ENCODE measurements at places on chromosomes 5 and 9.
A peak's percentile ranks its signal among the peaks of the same experiment; 100 is the strongest.

- DNase-seq = no peak
Observed at GRCh38 chr5:97363577-97363976, 180.5 kb upstream of the RIOK2 start.

- DNase-seq = peak; percentile 38
Observed at GRCh38 chr5:1800472-1801221, 560 bp upstream of the NDUFS6 start.

- DNase-seq = no peak
Observed at GRCh38 chr9:75372499-75373268, 284.4 kb downstream of the OSTF1 start.

- DNase-seq = no peak
Observed at GRCh38 chr9:92947268-92948037, at the start of gene FGD3. TSS of gene FGD3 (plus strand) at chr9:92947523. CDS start at chr9:92976257, 28,734 bp downstream.

DNA sequence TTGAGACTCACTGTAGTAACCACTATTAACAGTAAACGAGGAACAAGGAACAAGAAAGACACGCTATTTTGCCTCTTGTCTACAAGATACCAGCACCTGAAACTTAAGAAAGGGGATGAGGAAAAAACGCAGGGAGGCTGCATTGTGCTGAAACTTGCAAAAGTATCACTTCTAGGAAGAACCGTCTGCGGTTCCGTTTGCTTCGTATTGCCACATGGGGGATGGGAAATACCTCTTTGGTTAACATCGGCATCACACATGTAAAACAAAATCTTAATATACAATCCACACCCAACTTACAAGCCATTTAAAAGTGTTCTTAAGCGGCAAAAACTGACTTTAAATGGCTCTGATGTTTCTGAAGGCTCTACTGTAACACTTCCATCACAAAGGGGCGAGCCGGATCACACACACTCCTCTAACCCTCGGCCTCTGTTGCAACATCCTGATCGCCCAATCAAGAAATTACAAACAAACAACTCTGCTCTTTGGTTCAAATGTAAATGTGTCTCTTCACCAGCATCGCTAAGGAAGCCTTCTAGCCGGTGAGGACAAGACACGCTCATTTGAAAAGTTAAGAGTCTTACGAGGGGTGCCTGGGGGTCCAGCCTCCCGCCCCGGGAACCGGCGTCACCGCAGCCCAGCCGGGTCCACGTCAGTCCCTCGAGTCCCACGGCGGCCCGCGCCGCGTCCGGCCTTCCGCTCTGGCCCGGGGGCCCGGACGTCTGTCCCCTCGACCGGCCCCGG, 621 bp downstream of the SEC16A start:
- no peak for DNase-seq

GRCh38 chr5:10460252-10460906, 18.7 kb downstream of the ROPN1L start:
- peak; percentile 12 for DNase-seq

DNA sequence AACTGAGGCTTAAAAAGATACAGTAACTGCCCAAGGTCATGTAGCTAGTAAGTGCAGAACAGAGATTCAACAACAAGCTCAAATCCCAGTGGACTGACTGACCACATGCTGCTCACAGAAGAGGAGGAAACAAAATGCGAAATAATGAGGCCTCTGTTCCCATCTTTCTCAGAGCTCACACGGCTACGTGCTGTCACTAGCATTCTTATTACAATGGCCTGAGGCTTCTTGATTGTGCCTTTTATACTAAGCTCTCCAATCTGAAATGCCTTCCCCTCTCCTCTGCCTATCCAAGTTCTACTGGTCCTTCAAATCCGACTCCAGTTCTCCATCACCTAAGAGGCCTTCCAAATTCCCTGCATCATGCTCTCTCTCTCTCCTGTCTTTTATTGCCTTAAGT, 26.0 kb downstream of the SGTB start:
- DNase-seq = no peak

GRCh38 chr5:37198842-37199241, 50.3 kb downstream of the CPLANE1 start:
- no peak for DNase-seq

- no peak for DNase-seq
Observed at GRCh38 chr5:124908581-124909451, 162.4 kb upstream of the ZNF608 start.

- DNase-seq = no peak
Observed at GRCh38 chr9:2396622-2397285, 224.8 kb upstream of the VLDLR start.

DNA sequence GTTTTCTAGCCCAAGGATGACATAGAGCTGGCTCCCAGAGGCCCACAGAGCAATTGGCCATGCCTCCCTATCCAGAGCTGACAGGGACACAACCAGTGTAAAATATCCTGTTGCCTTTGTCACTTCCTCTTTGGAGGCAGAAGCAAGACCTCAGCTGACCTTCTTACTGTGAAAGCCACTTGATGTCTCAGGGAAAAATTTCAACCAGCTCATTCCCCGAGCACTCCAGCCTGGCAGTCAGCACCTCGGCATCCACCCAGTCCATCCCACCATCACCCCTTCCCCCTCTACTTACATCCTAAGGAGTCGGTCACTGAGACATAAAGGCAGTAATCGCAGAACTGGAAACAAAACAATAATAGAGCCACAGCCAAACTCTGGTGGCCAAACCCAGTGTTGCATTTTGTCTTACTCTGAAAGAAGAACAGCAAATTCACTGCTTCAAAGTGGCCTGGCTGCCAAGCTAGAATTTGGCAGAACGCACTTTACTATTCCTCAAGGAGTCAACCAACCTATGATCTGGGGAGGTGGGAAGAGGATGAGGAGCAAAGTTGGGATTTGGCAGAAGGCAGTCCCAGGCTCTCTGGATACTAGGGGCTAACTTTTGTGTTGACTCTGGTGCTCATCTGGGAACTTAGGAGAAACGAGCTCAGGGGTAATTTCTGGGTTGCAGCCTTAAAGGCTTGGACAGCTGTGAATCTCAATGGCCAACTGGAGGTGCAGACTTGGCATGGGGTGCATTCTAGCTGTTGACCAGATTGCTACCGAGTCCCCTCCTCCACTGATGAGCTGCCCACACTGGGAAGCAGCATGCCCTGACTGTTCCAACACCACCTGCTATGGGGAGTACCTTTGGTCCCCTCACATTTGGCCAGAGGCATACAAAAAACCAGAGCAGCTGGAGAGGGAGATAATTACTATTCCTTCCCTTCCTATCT, 13.6 kb downstream of the NIPAL4 start:
- DNase-seq = no peak

DNA sequence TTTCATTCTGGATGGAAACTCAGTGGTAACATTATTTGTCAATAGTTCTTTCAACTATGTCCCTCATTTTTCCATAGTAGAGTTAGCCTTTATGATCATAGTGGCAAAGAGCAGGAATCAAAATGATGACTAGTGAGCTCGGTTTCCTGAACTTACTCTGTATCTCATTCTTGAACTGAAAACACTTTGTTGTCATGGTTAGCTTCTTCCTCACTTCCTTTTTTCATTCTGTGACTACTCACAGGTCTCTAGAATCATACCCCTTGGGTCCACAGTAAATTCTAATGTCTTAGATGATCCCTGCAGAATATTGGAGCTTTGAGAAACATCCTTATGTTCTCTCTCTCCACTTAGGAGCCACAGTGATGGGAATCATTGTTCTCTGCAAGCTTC, 29.4 kb upstream of the RECK start:
- no peak for DNase-seq

- DNase-seq = peak; percentile 79
Observed at GRCh38 chr9:113593682-113594281, 130.3 kb downstream of the RGS3 start.

DNA sequence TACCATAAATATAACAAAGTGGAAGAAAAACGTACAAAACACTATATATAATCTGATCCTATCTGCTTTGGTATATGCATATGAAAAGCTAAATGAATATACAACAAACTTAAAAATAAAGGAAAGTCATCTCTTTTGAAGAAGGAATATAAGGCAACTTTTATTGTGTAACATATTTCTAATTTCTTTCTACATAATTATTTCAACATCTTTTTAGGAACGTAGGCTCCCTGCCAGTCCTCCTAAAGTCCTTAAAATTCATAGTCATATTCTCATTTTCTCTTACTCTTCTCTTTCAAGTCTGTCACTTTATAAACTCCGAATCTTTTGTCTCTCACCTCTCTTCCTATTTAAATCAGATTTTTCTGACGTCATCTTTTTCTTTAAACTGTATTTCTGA, 9.6 kb downstream of the DEPDC1B start:
- DNase-seq = no peak

- no peak for DNase-seq
Observed at GRCh38 chr5:139178935-139179334, 19.2 kb downstream of the SIL1 start.

- no peak for DNase-seq
Observed at GRCh38 chr9:94785215-94786169, 59.0 kb downstream of the AOPEP start.

DNA sequence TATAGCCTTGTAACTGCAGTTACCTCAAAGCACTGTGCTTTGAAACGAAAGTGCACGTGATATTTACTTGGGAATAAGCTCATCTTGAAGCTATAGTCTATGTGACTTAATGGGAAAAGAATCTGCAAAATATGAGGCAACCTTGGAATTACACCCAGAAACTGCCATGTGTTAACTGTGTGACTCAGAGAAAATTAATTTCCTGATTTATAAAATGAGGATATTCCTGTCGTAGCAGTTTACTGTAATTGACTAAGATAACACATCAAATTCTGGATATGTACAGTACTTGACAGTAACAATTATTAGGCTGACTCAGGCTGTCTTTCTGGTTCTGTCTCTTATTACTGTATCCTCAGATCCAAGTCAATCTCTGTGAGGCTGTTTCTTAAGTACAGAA, 1079.9 kb upstream of the ACO1 start:
- DNase-seq = no peak

All from hypothalamus (tissue), 51 donors.